ENCODE measurements at places on chromosomes 13 and 19. TPM values are rescaled to one million over a fixed set of nuclear protein-coding genes. Genes with fewer than 3 reads are reported as not detected.

Gene WDR88
- not detected for total RNA-seq

Gene ZNF20
- total RNA-seq, result 2.0 TPM

Gene C13orf46
- not detected for total RNA-seq

Gene RXFP2
- not detected for total RNA-seq

Gene ZNF729
- total RNA-seq, result not detected

Gene MAG
- not detected for total RNA-seq
